HTR-8/SVneo (cell line): ENCODE measurements at places on chromosomes 12 and 14.

GRCh38 chr12:19970821-19971220 lies 397.5 kb upstream of the PDE3A start:
- DNase-seq, result no peak

GRCh38 chr14:69137843-69138535 lies 14.9 kb downstream of the DCAF5 start:
- DNase-seq, result no peak

DNA sequence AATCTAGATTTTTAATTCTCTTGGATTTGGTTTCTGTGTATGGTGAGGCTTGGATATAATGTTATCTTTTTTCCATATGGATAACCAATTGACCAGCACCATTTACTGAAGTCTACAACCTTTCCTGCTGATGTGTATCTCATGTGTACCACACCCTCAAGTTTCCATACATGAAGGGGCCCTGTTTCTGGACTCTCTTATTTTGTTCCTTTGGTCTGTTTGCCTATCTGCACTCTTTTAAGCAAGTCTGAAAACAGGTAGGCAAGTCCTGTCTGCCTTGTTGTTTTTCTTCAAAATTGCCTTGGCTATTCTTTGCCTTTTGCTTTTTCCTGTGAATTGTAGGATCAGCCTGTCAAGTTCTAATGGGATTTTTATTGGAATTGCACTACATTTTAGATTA lies 44.6 kb downstream of the MAX start:
- DNase-seq, result no peak

DNA sequence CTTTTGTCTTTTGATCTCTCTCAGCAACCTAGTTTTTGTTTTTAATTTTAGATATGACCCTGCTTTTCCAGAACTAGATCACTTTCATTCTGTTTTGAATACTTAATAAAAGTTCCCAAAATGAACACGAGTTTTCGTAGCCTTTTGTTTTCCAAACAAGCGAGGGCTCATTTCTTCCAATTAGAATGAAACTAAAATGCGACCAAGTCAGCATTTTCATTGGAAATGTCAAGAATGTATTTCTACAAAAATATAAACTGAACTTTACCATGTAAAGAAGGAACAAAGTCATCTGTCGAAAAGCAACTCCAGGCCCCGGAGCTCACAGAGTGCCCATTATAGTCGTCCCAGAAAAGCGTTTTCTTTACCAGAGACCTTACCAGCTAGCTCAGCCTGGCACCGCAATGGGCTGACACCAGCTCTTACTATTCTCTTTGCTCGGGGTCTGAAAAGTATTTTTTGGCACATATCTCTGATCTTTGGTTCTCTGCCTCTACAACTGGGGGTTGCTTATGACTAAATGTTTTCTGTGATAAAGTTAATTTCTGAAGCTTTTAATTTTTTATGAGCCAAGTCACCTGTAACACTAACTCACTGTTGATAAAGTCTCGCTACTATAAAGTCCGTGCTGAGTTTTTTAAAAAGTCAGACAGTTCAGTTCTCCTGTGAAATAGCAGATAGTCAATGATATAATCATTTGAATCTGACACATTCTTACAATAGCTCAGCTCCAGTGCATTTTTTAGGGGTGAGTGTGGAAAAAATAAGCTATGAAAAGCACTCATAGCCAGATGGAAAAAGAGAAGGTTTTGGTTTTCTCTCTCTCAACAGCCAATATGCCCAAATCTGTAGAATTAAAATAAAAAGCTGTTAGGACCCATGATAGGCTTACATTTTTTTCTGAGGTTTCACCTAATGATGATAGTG lies 43.4 kb downstream of the SAMD4A start:
- peak; percentile 78 for DNase-seq

DNA sequence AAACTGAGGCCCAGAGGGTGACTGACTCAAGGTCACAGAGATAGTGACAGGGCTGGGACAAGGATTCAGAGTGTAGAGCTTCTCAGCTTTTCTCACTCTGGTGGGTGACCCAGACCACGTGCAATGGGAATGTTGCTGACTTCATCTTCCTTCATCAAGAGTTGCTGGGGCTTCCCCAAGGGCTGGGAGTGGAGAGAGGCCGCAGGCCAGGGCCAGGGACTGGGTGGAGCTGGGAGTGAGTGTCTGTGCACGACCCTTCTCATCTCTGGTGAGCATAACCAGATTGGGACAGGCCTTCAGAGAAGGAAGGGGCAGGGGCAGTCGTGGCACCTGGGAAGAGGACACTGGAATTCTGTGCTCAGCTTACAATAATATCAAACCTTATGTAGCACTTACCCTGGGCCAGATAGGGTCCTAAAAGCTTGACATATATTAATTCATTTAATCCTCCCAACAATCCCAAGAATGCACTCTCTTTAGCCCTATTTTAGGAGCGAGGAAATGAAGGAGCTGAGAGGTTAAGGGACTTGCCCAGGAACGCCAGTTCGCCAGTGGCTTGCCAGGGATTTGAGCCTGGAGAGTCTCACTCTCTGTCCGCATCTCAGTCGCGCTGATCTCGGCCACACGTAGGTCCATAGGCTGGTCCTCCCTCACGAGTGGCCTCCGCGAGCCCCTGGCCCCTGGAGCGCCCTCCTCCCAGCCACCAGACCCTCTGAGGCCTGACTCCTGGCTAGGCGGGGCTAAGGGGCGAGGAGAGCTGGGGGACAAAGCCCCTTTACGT lies 15.8 kb downstream of the KRT18 start:
- no peak for DNase-seq

DNA sequence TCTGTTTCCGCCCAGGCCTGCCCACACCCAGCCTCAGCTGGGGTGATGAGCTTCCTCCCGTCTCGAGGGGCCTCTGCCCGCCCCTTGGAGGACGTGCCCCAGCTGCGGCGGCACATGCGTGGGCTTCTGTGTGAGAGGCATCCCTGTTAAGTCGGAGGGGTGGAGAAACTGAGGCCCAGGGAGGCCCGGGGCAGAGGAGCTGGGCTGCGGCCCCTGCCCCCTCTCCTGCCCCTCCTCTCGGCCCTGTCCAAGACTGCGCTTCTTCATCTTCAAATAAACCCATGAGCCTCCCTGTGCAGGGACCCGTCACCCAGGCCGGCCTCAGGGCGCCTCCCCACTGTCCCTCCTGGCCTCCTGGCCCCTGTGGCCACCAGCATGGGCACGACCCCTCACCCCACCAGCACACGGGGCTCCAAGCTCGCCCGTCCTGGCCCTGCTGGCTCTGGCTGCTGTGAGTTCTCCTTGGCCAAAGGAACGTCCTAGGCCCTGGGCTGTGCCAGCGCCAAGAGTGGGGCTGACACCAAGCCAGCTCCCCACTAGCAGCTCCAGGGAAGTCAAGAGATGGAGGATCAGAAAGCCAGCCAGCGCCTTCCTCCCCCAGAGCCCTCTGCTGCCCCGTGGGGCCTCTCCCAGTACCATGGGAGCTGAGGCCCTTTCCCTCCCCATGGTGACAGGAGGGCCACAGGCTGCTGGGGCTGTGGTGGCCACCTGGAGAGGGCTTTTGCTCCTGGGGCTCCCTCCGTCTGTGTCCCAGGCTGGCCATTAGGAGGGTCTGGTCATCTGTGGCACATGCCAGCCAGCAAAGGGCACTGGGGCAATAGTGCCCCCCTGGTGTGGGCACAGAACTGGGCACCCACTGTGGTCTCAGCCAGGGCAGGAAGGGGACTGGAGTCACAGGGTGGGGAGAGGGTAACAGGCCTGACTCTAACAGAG lies 180.4 kb downstream of the KIF26A start:
- DNase-seq, result no peak

GRCh38 chr14:57533214-57533613 lies 39.6 kb upstream of the CCDC198 start:
- no peak for DNase-seq

DNA sequence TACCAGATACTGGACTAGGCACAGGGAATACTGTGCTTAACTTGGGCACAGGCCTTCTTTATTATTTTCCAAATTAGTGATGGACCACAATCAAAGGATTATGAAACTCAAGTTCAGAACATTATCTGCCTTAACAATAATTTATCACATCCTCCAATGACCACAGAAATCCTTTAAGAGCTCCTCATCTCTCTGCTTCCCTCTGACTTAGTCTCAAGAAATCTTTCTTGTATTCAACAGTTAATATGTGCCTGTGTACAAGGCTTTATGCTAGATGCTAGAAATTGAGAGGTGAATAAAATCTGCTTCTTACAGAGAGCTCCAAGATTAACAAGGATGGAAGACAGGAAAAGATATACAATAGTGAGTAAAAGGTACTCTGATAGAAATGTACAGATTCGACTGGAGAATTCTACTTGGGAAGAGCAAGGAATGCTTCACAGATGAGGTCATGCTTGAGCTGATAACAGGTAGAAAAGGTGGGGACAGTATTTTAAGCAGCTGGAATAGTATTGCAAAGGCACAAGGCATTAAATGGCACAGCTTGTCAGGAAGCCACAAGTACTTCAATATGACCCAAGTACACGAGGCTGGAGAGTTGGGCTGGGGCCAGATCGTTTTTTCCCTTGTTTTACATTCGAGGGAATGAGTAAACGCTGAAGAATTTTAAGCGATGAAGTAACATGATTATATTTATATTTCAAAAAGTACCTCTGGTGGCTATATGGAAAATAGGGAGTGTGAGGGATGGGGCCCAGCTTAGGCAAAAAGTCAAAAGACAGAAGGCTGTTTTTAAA lies 55.1 kb upstream of the ARID2 start:
- peak; percentile 45 for DNase-seq

DNA sequence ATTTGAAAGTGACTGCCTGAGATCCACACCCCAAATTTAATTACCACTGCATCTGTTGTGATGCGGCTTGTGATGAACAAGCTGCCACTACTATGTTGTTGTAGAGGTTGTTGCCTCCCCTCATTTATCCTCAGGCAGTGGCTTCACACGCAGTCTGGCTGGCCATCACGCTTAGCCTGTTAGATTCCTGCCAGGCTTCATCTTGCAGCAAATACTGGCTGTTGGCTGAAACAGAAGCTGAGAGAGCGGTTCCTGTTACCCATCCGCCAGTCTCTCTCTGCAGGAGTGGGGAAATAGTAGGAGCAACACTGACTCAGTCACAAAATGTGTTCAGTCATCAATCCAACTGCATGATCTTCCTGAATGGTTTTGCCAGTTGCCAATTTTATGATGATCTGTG lies 934.4 kb downstream of the FLRT2 start:
- no peak for DNase-seq

DNA sequence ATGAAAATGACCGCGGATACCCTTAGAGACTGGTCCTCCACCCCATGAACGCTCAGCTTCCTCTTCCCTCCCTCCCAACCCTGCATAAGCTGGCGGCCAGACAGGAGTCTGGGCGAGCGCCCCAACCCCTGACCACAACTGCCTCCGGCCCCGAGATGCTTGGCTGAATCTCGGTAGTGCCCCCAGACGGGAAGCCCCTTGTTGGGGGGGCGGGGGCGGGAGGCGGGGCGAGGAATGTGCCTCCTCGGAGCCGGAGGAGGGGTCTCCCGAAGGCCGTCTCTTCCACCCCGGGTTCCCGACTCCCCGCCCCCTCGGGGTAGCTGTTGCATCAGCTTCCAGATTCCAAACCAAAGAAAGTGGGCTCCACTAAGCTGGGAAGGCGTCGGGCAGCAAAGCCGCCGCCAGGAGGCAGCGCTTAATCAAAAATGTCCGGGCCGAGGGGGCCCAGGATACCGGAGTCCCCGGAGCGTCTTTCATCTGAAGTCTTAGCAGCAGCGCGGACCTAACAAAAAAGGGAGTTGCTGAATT lies 7.1 kb upstream of the MRPL52 start:
- DNase-seq, result peak; percentile 63

DNA sequence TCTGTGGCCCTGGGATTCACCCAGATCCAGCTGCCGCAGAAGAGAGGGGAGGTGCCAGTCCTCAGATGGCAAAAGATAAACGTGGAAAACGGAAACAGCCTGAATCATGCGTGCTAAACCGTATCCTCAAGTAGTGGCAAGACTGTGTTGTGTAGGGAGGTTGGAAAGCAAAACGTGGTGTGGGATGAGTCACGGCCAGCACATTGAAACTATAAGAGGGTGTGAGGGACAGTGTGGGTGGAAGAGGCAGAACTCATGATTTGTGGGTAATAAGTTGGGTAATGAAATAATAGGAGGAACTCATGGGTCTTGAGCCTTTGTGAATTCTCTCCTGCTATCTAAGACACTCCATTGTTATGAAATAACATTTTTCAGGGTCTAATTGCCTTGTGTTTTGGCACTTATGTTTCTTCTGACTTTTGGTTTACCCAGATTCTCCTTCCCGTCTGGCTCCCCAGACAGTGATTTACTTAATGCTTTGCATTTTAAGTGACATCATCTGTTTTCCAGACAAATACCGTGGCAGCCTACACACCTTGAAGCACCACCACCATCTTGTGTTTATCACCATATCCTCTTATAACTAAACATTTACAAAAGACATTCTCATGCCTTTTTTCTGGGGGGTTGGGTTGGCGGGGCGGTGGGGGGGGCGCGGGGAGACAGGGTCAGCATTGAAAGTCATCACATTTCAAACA lies 62.3 kb upstream of the PTCSC3 start:
- peak; percentile 29 for DNase-seq

DNA sequence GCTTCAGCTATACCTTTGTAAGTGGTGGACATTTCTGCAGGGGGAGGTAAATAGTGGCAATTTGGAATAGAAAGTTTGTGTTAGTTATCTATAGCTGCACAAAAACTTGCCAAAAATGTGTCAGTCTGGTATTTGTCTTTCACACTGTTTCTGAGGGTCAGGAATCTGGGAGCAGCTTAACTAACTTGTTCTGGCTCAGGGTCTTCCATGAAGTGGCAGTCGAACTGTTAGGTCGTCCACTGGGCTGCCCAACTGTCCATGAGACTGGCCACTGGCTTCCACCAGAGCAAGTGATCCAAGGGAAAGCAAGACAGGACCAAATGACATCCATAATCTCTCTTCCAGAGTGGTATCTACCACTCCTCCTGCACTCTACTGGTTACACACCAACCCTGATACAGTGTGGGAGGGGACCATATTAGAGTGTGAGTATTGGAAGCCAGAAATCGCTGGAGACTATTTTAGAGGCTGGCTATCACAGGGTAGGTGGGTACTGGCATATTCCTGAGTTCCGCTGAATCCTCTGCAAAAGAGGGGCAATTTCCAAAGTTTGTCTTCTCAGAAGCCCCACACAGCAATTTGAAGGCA lies 60.9 kb downstream of the DYRK2 start:
- no peak for DNase-seq

GRCh38 chr12:64946132-64946829 lies 121.8 kb downstream of the TBC1D30 start:
- DNase-seq, result no peak

- DNase-seq, result no peak
Observed at GRCh38 chr14:100422556-100423316, 99.6 kb downstream of the SLC25A47 start.

GRCh38 chr12:103028881-103029639 lies 71.6 kb downstream of the ASCL1 start:
- DNase-seq, result no peak

- peak; percentile 54 for DNase-seq
Observed at GRCh38 chr14:95222151-95222631, 64.9 kb upstream of the DICER1 start.

DNA sequence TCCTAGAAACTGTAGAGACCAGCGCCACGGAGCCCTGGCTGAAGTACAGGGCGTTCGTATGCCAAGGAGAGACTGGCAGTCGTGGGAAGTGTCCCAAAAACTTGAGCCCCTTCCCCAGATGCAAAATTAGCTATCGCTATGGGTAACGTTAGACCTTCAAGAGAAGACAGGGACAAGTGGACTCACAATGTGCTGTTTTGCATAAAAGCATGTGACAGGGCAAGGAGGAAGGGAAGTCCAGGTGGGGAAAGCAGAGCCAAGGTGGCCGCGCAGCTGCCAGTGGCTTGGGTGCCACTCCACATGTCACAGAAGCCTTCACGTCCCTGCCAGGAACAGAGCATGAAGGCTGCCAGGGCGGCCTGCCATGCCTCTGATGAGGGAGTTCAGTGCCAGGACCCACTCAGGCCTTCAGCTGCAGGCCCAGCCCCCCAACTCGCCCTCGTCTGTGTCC lies 61.2 kb upstream of the DYNC1H1 start:
- DNase-seq, result no peak

GRCh38 chr14:91158091-91158790 lies 44.4 kb downstream of the DGLUCY start:
- DNase-seq, result no peak
